ENCODE measurements at places on chromosomes 11 and 22. TPM values are rescaled to one million over a fixed set of nuclear protein-coding genes. Genes with fewer than 3 reads are reported as not detected.

- H3K4me3 ChIP-seq, result no peak overlapping the region
- H3K4me1 ChIP-seq, result peaks cover 19% of the 10 kb centered on the region
- DNase-seq, result peak; percentile 88
- H3K27ac ChIP-seq, result peak overlapping the region; percentile 22
- H3K36me3 ChIP-seq, result no peaks in the 10 kb centered on the region
These were observed 4.5 kb upstream of the TIMP3 start for GRCh38 chr22:32796865-32797573.

DNA sequence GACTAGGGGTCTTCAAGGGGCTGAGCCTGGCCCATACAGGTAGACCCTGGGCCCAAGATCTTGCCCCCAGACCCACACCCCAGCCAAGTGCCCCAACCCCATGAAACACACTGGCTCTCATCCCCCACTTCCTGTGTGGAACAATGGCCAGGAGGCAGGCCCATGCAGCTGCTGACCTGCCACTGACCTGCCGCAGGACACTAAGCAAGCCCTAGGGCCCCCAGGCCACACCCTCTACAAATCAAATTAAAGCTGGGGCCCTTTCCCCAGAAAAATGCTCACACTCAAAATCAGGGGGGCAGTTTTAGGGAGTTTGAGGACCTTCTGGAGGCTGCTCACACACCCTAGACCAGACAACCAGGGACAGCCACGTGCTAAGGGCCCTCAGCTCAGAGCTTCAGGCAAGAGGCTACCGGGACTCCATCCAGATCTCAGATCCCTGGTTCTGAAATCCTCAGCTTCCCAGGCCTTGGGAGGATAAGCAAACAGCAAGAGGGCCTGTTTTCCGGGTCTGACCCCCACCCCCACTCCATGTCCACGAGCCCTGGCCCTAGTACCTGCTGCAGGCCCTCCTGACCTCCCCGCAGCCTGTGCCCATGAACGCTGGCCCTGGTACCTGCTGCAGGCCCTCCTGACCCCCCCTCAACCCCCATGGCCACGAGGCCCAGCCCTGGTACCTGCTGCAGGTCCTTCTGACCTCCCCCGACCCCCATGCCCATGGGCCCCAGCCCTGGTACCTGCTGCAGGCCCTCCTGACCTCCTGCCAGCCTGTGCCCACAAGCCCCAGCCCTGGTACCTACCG lies 10.0 kb downstream of the CARD10 start:
- peaks cover 6% of the 10 kb centered on the region for H3K27me3 ChIP-seq
- DNase-seq, result no peak
- peaks cover 13% of the 10 kb centered on the region for H3K4me1 ChIP-seq
- H3K36me3 ChIP-seq, result no peaks in the 10 kb centered on the region
- no peak overlapping the region for H3K4me3 ChIP-seq

The FXYD6 gene
- total RNA-seq, result 305 TPM

The MUC6 gene
- total RNA-seq, result not detected

DNA sequence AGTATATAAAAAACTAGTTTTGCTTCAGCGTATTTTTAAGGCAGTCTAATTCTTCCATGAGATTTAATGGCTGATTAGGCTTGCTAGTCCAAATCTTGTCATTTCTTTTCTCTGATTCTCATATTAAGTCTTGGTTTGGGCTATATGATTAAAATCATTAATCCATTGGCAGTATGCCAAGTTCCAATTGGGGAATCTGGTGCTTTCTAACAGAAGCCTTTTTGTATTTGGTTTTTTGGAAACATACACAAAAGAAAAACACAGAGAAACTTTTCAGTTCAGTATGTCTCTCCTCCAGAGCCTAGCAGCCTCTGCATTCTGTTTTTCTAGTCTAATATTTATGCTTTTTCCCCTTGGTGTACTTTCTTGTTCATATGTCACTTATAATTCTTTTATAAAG lies 37.9 kb downstream of the SWAP70 start:
- H3K27me3 ChIP-seq, result no peaks in the 10 kb centered on the region
- no peak overlapping the region for H3K27ac ChIP-seq
- DNase-seq, result no peak

Data from sigmoid colon (tissue), 7 donors.